T47D (cell line): ENCODE measurements at places on chromosomes 6 and 20.

GRCh38 chr6:80962382-80962781, 790.1 kb downstream of the TENT5A start:
- DNase-seq = no peak

GRCh38 chr6:80366714-80367113, 260.2 kb downstream of the BCKDHB start:
- no peak for DNase-seq

- DNase-seq = no peak
These were observed 303.5 kb upstream of the TSHZ2 start for GRCh38 chr20:52668626-52669025.

GRCh38 chr20:25273541-25274358, 25.9 kb downstream of the PYGB start:
- DNase-seq = no peak

DNA sequence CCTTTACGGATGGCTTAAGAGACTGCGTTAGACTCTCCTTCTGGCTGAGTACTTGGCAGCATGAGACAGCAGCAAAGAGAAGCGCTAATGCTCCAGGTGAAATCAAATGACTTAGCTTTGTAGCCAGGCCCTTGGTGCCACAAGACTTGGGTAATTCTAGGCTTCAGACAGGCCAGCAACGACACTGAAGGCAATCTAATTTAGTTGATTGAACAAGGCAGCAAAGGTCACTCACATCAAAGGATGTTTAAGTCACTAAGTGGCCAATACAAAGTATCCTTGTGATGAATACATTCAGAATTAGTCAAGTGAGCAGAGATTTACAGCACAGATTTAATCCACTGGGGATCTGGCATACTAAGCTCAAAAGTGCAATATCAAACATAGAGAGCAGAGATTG, 113.2 kb downstream of the FAM83B start:
- DNase-seq = no peak

DNA sequence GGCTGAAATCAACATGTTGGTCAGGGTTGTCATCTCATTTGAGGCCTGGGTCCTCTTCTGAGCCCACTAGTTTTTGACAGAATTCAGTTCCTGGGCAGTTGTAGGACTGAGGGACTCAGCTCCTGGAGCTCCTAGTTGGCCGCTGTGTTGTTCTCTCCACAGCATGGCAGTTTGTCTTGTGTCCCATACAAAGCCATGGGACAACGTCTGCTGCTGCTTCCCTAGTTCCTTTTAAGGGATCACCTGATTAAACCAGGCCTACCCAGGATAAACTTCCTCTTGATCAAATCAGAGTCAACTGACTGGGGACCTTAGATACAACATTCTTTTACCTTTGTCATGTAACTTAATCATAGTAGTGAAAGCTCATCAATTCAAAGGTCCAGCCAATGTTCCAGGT, 141.0 kb downstream of the BCAS1 start:
- DNase-seq = no peak

- DNase-seq = no peak
These were observed 534.7 kb upstream of the JARID2 start for GRCh38 chr6:14711056-14711703.

DNA sequence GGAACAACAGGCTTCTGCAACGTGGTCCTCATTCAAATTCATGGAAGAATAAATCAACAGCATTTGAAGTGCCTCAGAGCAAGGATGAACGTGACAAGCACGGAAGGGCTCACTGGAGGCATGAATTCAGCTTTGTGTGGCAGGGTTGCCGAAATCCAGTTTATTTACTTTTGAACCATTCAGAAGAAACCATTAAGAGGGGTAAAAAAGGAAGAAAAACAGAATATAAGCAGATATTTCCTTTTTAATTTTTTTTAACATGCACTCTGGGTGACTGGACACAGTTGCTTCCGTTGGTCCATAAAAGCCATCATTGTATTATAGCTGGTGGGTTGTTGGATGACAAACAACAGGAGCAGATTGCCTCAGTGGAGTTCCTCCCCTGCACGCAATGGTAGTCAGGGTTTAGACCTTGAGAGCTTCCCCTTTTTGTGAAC, 17.3 kb upstream of the SNRPB2 start:
- no peak for DNase-seq

- no peak for DNase-seq
These were observed 120.2 kb downstream of the AKAP7 start for GRCh38 chr6:131255434-131255833.

DNA sequence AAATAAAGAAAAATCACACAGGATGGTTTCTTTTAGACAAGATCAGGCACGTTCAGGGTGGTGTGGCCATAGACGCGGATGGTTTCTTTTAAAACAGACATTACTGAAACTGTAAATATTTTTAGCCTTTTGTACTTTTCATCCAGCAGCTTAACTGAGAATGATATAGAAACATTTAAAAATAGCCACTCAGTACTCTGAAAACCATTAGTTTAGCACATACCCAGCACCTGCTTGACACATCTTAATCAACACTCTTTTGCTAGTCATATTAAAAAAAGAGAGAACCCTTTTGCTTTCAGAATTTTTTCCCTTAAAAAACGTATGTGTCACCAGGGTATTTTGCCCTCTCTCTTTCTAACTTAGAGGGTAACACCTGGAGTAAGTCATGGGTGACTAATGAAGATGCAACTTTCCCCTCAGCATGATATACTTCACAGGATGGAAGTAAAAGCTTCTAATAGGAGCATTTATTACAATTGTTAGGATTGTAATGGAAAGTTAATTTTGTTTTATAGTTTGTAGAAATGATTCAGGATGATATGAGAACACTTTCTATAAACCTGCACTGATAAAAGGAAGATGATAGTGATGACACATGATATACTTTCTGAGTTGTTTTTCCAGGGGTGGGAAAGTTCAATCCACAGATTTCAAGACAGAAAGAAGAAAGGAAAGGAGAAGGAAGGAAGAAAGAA, 45.2 kb downstream of the BACH2 start:
- DNase-seq = no peak

GRCh38 chr20:53216478-53216855, 244.3 kb downstream of the TSHZ2 start:
- DNase-seq = no peak

DNA sequence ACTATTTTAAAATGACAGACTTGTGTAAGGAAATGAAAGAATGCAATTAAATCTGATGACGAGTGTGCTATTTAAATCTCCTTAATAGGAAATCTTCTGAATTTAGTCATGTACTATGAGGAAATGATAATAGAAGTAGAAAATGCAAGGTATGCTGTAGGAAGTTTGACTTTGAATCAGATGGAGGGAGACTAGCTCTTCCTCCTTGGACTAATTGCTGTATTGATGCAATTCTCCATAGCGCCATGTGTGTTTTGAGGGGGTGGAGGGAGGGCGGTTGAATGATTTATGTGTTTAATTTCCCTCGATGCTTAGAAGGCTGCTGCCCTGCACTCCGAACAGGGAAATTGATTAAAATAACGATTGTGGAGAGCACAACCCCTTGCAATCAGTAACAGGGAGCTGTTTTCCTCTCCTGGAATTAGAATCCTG, 214.4 kb upstream of the PRND start:
- no peak for DNase-seq

DNA sequence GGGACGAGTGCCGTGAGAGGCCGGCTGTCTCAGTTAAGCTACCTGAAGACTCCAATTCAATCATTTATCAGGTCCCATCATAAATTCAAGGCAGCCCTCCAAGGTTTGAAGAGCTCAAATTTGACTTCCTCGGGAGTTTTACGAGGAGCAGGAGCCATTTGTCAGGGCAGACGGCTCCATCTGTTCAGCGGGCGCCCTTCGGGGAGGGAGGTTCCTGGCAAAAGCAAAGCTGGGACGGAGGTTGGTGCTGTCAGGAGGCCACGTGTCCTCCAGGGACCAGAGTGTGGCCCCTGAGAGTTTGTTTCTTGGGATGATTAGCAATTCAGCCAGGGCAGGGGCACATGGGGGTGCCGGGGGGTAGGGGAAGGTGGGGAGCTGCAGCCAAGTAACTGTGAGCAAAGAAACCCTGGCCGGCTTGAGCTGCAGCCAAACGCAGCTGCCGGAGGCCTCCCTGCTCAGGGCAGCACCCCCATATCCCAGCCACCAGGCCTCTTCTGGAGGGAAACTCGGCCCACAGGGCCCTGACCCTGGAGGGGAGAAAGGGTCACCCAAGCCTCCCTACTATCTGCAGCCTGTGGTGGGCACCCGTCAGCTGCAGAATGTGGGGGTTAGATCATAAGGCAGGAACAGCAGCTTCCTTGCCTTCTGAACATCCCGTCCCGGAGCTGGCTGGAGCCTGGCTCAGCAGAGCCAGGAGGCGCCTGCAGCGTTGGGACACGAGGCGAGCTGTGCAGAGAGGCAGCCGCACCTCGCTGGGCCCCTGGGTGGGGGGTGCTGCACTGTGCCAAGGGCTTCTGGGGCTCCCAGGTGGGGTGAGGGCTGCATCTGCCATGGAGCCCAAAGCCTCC, 63.6 kb upstream of the GATA5 start:
- DNase-seq = no peak

DNA sequence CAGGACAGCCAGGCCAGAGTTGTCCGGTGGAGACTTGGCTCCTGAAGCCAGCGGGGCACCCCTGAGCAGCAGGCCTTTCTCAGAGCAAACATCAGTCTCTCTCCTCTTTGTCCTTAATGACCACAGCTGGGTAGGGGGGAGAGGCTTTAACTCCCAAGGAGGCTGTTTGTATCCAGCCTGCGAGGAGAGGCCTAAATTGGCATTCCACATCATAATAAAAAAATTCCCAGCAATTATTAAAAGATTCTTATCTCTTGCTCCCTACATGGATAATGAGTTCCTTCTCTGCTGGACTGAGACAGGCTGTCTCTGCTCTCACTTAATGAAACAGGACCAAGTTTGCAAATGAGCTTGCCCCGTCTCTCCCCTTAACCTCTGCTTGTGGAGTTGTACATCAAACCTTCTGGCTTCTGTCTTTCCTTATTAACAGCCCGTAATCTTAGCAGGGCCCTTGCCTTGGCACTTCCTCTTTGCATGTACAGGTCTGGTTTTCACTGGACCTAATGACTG, 838.2 kb downstream of the MAFB start:
- no peak for DNase-seq

DNA sequence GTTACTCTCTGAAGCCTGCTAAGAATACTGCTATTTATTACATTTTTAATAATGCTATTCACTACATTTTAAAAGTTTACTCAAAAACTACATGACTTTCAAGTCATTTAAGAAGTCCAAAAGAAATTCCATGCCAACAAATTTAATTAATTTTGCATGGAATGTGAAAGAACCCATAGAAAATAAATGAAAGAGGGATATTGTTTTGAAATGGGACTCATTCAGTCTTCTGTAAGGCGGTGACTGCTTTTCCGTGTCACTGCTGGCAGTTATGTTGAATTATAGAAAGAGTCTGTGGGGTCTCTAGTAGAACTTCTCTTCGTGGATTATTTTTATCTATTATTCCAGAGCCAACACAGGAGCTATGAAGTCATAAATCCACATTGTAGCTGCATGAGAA, 211.2 kb downstream of the LAMA2 start:
- DNase-seq = no peak

DNA sequence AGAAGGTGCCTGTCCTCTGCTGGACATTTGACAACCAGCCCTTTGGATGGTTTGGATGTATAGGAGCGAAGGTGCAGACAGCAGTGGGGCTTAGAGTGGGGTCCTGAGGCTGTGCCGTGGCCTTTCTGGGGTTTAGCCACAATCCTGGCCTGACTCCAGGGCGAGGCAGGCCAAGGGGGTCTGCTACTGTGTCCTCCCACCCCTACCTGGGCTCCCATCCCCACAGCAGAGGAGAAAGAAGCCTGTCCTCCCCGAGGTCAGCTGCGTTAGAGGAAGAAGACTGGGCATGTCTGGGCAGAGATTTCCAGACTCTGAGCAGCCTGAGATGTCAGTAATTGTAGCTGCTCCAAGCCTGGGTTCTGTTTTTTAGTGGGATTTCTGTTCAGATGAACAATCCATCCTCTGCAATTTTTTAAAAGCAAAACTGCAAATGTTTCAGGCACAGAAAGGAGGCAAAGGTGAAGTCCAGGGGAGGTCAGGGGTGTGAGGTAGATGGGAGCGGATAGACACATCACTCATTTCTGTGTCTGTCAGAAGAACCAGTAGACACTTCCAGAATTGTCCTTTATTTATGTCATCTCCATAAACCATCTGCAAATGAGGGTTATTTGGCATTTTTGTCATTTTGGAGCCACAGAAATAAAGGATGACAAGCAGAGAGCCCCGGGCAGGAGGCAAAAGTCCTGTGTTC, 1.3 kb upstream of the CDKN1A start:
- no peak for DNase-seq

DNA sequence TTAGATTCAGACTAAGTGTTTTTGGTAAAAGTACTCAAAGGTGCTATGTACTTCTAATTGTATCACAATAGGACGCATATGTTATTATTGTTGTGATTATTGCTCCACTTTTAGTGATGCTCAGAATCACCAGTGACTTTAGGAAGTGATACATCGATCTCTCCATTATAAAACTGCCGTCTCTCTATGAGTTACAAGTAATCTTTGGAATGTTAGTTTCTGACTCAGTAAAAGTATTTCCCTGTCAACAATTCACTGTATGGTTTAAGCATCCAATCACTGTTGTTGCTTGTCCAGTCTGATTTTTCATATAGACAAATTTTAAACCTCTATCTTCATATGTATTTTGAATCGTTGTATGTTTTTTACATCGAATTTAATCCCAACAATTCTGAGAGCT, 9.4 kb downstream of the DCBLD1 start:
- no peak for DNase-seq

GRCh38 chr6:56372406-56372995, 125.1 kb upstream of the COL21A1 start:
- no peak for DNase-seq

DNA sequence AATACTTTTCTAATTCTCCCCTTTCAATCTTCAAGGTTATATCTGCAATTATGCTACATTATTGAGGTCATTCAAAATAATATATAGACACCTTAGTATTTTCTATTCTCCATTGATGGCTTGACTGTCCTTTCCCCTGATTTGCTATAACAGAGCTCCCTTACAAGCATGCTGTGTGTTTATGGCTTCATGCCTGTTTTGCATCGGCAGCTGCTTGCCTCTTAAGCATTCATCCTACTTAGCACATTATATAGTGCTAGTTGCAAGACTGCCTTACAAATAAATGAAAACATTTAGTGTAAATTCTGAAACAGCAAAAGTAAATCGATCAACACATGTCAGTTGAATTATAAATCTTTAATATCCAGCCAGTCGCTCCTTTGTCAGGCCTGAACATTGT, 476.2 kb upstream of the POU3F2 start:
- no peak for DNase-seq

DNA sequence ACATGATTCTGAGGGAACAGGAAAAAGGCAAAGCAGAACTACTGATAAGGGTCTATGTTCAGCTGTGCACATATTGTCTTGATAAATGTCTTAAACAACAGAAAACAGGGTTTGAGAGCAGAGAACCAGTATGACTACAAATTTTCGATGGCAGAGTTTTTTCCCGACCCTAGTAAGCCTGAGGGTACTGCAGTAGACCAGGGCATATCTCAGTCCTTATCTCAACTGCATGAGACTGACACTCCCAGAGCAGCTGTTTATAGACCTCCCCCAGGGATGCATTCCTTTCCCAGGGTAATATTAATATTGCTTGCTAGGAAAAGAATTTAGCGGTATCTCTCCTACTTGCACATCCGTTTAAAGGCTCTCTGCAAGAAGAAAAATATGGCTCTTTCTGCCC, 1176.8 kb upstream of the ADGRB3 start:
- no peak for DNase-seq

- no peak for DNase-seq
These were observed 84.9 kb downstream of the MKKS start for GRCh38 chr20:10349118-10349517.

- DNase-seq = no peak
These were observed 7.9 kb upstream of the DEFB125 start for GRCh38 chr20:79565-79964.
